Omental fat pad (tissue), 4 donors: ENCODE measurements at places on chromosomes 11 and 22.

GRCh38 chr11:68766786-68767185 is 15.5 kb upstream of the TESMIN start:
- no peak for DNase-seq

DNA sequence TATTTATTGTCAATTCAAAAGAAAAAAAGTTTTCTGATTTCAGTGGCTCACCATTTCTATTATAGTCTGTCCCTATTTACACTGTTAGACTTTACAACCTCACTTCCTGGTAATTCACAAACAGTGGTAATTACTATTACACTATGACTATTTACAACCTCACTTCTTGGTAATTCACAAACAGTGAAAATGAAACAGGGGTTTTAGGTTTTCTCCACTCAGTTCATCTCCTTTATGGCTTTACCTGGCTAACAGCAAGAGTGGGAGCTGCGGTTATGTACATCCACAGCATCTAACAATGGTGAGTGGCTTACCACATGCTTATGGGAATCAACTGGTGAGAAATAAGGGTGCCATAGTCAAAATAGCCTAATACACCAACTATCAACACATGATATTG is 166.4 kb downstream of the CASP12 start:
- no peak for DNase-seq

DNA sequence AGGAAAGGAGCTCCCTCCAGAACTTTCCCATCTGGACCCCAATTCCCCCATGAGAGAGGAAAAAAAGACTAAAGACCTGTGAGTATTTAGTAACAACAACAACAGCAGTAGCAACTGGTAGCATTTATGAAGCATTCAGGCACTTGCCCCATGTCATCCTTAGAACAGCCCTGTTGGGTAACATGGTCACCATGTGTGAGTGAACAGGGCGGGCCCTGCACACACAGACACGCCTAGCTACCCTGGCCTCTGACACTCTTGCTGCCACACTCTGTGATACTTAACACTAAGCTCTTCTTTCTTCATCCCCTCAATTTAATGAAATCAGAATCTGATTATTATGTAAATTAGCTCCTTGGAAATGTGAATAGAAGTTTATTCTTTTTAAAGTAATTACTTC is 26.1 kb upstream of the SLC25A18 start:
- DNase-seq = no peak

DNA sequence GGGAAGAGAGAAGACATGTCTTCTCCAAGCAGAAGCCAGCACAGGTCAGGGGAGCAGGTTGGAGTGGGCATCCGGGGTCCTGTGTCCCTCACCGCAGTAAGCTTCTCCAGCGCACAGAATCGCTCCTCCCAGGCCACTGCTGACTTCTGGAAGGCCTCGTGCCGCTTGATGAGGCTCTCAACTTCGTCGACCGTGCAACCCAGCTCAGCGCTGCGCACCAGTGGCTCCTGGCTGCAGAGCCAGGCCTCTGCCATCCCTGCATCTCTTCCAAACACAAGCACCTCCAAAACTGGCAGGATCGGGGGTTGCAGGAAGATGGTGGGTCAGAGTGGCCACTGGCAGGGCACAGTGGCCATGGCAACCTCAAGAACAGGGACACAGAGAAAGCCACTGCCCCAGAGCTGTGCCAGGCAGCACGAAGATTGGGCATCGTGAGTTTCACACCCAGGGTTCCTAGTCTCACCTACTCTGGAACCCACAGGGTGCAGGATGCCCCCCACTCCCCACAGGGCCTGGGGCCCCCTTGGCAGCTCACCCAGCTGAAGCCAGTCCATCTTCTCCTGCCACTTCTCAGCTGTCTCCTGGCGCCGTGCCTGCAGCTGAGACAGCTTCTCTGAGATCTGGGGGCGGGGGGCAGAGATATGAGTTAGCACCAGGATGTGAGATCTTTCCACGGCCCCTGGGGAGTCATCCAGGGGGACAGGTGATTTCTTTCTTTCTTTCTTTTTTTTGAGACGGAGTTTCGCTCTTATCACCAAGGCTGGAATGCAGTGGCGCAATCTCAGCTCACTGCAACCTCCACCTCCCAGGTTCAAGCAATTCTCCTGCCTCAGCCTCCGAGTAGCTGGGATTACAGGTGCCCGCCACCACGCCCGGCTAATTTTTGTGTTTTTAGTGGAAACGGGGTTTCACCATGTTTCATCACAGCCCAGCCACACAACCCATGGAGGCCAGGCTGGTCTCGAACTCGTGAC is 11.2 kb upstream of the RBM4B start:
- DNase-seq = no peak

DNA sequence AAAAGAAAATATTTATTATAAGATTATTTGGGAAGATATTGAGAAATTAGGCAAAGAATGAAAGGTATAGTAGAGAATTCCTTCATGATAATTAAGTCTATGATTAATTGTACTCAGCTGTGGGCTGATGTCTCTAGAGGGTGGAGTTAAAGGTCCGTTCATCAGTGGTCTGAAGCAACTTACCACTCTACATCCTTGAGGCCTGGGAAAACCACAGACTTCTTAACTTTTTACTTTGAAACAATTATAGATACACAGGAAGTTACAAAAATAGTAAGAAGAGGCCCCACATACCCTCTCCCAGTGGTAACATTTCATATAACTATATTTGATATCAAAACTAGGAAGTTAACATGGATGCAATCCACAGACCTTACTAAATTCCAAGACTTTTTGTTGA is 167.0 kb upstream of the NECTIN1 start:
- no peak for DNase-seq

DNA sequence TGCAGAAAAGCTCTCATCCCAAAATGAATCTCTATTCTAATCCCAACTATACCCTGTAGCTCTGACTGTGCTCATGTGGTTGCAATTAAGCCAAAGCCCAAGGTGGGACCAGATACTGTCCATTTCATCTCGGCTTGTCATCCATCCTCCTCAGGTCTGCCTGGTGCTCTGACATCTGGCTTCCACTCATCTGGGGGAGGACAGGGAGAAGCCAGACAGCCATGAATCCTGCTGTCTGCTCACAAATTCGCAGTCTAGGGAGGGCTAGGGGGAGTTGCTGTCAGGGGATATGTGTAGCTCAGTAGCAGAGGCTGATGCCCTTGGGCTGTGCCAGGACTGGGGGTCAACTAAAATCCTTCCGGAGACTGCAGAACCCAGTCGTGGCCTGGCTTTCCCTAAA is 167.1 kb downstream of the ETS1 start:
- DNase-seq = no peak

DNA sequence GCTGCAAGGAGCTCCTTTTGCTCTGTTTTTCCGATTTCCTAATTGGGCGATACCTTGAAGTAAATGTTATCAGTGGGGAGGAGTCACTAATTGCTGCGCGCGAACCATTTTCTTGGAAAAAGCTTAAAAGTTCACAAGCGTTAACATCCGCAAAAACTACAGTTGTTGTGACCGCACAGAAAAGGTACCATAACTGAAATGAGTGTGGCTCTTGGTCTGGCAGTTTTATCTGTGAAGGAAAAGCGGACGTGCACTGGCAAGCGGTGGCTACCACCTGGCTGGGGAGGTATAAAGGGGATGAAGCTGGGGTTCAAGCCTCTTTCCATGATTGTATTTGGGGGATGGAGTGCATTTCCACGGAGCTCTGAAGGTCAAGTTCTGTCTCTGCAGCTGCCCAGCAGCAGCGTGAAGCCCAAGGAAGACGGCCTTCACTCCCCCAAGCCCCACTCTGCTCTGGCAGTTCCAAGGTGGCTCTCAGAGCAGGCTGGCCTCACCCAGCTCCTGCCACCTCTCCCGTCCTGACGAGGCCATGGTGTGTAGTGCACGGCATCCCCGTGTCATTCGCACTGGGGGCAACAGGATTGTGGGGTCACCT is 27.5 kb downstream of the MOV10L1 start:
- no peak for DNase-seq

DNA sequence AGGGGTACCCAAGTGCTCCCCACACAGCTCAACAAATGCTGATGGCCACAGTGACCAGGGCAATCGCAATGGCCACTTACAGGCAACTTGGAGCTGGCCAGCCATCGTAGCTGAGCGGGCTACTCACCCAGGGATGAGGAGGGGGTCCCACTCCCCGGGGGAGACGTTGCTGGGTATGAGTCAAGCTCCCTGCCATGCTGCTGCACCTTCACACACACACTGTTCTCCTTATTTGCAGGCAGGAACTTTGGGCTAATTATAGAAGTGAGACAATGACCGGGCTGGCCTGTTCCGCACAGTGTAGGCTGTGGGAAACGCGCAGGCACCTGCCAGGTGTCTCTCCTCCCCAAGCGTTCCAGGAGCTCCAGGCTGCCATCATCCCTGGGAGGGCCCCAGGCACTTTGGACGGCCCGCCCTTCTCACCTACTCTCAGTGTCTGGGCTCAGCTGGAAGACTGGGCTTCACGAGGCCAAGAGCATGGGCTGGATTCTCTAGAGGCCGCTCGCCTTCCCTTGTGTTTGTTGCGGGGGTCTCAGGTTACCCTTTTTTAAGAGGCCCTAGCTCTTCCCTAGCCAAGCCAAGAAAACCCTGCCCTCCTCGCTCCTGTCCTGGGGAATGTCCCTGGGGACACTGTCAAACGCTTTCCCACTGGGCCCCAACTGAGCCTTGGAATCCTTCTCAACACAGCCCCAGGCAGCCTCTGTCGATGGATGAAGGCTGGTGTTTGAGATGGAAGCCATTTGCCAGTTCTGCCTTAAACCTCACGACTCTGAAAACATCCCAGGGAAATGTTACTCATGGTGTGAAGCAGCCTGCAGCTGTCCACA is 73.0 kb downstream of the RTL6 start:
- DNase-seq = no peak

GRCh38 chr11:34565417-34566207 is 52.0 kb upstream of the ELF5 start:
- DNase-seq = no peak

DNA sequence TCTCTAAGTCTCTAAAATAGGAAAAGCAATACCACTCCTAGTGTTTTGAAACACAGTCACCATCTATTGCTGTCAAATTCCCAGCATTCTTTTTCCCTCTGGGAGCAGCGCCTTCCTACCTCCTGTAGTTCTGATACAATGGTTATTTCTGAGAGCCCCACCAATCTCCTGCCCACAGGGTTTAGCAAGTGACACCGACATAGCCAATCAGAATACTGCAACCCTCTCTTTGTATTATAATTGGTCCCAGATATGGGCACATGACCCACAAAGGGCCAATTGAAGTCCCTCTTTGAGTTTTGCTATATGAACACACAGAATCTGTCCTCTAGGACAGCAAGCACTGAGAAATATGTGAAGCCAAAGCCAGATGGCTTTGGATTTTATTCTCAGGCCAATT is 16.9 kb upstream of the ARHGAP42 start:
- DNase-seq = no peak

GRCh38 chr11:94518300-94518699 is 6.0 kb downstream of the C11orf97 start:
- DNase-seq = no peak

DNA sequence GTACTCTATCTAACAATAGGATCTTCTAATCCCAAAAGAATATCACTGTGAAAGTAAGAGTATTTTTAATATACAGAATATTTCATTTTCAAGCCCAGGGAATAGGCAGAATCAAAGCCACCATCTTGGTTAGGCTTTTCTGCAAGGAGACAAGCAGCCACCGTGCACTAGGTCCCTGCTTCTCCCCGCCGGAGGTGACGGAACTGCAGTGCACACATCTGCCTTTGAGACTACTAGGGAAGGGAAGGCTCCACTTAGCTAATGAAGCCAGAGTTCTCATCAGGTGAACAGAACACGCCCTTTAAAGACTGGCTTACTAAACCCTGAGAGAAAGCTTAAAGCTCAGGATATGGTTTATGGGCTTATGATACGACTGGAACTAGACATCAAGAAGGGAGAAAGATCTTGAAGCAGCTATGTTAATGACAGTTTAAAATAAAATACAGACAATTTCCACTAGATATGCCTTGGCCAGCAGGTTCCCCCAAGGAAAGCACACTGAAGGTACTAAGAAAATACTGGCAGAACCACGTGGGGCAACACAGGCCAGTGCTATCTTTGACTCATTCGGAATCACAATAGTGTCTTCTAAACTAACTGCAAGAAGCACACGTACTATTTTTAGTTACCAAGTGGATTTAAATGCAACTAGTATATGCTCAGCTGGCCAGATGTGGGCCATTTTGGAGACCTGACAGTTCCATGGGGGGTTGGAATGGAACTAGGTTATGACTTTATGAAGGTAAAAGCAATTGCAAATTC is 127.4 kb upstream of the LMO1 start:
- DNase-seq = no peak

- DNase-seq = no peak
Measured at GRCh38 chr11:1348146-1348795, 38.8 kb upstream of the TOLLIP start.

DNA sequence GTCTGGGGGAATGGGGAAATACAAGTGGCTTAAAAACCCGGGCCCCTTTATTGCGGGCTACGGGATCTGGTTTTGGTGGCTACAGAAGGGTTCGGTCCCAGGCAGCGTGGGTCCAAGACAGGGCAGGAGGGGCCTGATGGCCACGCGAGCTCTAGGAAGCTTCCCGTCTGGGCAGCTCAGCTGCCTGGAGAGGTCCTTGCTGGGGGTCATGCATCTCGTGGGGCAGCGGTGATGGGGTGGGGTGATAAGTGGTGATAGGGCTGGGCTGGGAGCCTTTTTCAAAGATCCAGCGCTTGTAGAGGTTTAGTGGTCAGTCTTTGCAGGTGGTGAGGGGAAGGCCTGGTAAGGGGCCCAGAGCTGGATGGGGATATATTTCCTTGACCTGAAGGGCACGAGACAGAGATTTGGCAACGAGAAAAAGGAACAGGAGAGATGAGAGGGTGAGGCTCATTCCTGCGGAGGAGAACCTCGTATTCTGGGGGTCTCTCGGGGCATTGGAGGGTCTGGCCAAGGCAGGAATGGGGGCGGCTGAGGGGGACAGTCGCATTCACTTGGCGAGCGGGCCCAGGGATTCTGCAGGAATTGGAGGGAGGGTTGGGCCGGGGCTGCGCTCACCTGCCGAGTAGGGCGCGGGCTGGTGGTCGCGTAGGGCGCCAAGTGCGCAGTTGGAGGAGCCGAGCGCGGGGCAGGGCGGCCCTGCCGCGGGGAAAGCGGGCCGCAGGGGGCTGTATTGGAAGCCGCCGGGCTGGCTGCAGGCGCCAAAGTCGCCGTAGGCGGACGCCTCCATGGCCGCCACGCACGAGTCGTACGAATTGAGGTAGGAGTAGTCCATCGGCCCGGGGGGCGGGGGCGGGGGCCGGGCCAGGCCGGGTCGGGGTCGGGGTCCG is 560 bp downstream of the PHOX2A start:
- no peak for DNase-seq

GRCh38 chr11:32225571-32226285 is 134.9 kb downstream of the RCN1 start:
- no peak for DNase-seq

DNA sequence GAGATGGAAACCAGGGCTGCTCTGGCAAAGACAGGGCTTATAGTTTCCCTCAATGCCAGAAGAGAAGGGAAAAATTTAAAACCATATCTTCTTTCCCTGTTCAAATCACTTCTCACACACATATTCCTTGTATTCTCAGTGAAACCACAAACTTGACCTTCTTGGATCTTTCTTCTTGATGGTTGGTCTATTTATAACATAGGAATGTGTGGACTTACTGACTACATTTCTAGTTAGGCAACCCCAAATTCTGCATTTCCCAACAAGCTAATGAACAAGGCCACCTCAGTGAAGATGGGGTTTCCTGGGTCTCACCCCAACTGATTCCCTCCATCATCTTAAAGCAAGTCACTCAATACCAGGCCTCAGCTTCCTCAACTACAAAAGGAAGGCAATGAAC is 3.8 kb upstream of the QSER1 start:
- DNase-seq = no peak

- DNase-seq = no peak
Measured at GRCh38 chr22:45218976-45219375, 21.7 kb downstream of the KIAA0930 start.

- no peak for DNase-seq
Measured at GRCh38 chr11:27423125-27423524, 49.5 kb downstream of the LGR4 start.

GRCh38 chr22:26485806-26486390 is 2.2 kb downstream of the SRRD start:
- no peak for DNase-seq
